A549 treated with Hydrocortisone at 1 μM for 4 hours (cell line): ENCODE measurements at places on chromosomes 4 and X. TPM values are rescaled to one million over a fixed set of nuclear protein-coding genes. Genes with fewer than 3 reads are reported as not detected.

The RAB40AL gene
- 0.15 to 0.23 TPM (median 0.22 TPM) in 4 of 5 replicates, not detected in the other for total RNA-seq

The CT55 gene
- not detected in 5 replicates for total RNA-seq

The TEC gene
- 1.3 to 2.7 TPM (median 1.5 TPM) in 5 replicates for total RNA-seq

The CABS1 gene
- not detected in 5 replicates for total RNA-seq

The RGN gene
- total RNA-seq, result 0.05 TPM in 1 of 5 replicates, not detected in the others

The CSAG3 gene
- not detected in 5 replicates for total RNA-seq
